ENCODE measurements at places on chromosomes 11 and 22. TPM values are rescaled to one million over a fixed set of nuclear protein-coding genes. Genes with fewer than 3 reads are reported as not detected.

RASSF10 gene
- 2.7 TPM for total RNA-seq

PAK1 gene
- 45.7 TPM for total RNA-seq

CRYBB1 gene
- 0.74 TPM for total RNA-seq

RRM1 gene
- total RNA-seq, result 54.3 TPM

TMEM25 gene
- total RNA-seq, result 23.1 TPM

RIC3 gene
- 23.1 TPM for total RNA-seq

APOL2 gene
- total RNA-seq, result 6.1 TPM

RIMBP3B gene
- total RNA-seq, result 0.98 TPM

PRDX5 gene
- total RNA-seq, result 87.5 TPM

PRODH gene
- 0.74 TPM for total RNA-seq

DEUP1 gene
- 0.49 TPM for total RNA-seq

ZNF215 gene
- total RNA-seq, result 4.2 TPM

KDM4D gene
- 1.7 TPM for total RNA-seq

OR56A1 gene
- 0.25 TPM for total RNA-seq

LRRC10B gene
- 2.5 TPM for total RNA-seq

SCN3B gene
- 81.4 TPM for total RNA-seq

DEPDC7 gene
- total RNA-seq, result 2.2 TPM

OR5B17 gene
- not detected for total RNA-seq

OR8G1 gene
- not detected for total RNA-seq

DUSP8 gene
- total RNA-seq, result 7.6 TPM

MPEG1 gene
- total RNA-seq, result 1.7 TPM

SCGB1D4 gene
- total RNA-seq, result not detected
